Substantia nigra (tissue), 51 donors: ENCODE measurements at places on chromosomes 7 and 10.

GRCh38 chr7:47291461-47292081, 290.3 kb downstream of the TNS3 start:
- DNase-seq, result no peak

- no peak for DNase-seq
Observed at GRCh38 chr7:131249003-131249402, 78.7 kb upstream of the MKLN1 start.

- no peak for DNase-seq
Observed at GRCh38 chr7:1787681-1788235, 117.7 kb downstream of the ELFN1 start.

- no peak for DNase-seq
Observed at GRCh38 chr10:133067149-133068105, 20.3 kb upstream of the ADGRA1 start.

DNA sequence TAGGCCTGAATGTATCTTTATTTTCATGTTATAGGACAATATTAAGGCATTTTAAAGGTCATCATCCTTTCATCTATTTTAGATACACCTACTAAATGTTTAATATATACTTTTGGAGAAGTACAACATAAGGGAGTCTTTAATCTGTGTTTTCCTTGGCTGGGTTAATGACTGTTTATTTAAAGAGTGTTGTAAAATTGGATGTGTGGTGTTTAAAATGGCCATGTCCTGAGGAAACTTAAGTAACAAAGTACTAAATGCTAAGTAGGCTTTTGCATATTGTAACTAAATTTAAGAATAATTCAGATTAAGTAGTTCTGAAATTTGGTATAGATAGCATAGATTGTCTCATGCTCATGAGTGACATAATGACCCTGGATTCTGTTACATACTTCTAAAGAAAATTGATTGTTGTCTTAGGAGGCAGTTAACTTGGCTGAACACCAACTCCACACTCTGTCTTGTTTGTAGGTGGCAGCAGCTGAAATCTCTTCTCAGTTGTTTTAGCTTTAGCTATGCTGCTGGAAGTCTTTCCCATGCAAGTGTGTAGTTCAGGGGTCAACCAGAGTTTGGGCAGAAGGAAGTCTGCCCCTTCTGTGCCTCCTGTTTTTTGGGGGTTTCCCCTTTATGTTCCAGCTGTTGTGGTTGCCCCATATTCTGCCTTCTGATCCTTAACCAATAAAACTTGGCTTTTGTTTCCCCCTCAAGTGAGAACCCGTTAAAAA, 29.2 kb downstream of the DLD start:
- DNase-seq, result no peak

DNA sequence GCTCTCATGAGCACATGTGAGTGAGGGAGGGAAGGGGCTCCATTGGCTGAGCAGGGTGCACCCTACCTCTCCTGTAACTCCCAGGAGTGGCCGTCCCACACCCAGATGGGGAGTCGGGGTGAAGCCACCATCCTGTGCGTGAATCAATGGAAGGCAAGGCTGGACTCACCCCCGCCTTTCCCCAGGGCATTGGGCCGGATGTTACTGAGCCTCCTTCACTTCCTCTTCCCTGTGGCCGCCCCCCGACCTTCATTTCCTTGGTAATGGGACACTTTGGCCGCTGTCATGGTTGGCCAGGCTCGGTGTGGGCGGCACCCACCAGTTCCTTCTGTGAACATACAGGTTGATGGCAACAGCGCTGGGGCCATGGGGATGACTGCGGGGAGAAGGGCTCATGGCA, 209.0 kb downstream of the MGMT start:
- DNase-seq, result no peak

DNA sequence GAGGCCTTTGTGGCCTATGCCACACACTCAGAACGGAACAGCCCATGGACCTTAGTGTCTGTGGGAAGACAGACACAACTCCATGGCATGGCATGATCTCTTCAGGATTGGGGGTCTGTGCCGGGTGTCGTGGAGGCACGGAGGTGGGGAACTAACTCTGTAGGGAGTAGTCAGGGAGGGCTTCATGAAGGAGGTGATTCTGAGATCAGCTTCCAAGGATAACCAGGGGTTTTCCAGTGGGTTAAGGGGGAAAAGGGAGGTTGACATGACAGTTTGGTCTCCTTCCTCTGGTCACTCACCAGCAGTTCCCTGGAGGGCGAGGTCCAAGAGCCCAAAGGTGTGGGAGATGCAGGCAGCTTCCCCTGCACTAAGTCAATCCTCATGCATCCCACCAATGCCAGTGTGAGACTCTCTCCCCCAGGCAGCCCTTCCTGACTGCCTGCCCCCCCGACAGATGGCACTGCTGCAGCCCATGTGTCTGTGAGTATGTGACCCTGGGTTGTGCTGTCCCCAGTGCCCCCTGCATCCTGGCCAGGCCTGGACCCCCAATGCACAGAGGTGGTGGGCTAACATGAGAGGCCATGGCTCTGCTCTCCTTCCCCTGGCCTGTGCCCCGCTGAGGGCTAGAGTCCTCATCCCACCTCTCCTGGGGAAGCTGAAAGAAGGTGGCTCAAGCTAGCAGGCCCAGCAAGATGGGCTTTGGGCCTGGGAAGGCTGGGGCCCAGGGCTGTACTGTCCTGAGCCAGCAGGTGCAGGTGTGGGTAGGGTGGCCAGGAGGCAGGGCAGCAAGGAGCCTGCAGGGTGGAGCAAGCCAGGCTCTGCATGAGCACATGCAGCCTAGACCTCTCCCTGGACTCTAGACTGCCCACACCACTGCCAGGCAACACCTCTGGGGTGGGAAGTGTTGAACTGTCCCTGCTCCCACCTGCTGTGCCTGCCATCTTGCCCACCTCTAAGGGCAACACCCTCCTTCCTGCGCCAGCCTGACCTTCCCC, 39.7 kb downstream of the RASGEF1A start:
- DNase-seq, result no peak

DNA sequence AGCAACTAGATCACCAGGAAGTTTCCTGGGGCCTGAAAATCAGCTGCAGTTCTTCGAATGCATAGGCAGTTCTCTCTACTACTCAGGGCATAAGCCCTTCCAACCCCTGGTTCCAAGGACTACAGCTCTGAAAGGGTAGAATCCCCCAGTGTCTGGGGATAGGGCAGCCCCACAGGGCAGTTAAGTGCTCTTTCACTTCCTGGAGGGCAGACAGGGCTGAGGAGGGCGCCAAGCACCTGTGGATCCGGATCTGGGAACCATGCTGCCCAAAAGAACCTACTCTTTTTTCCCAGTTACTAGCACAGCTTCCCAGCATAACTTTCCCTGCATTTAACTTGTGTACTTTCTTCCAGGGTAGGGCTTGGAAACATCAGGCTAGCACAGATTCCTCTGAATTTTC, 41.1 kb downstream of the CXCL12 start:
- DNase-seq, result no peak
